Effector memory CD8-positive, alpha-beta T cell (primary cell): ENCODE measurements at places on chromosomes 3 and 15.
A peak's percentile ranks its signal among the peaks of the same experiment; 100 is the strongest.

GRCh38 chr3:123941121-123941520, 19.9 kb downstream of the CCDC14 start:
- peaks cover 3% of the 10 kb centered on the region for H3K36me3 ChIP-seq
- no peak overlapping the region for H3K4me3 ChIP-seq
- H3K27ac ChIP-seq, result no peak overlapping the region
- H3K27me3 ChIP-seq, result no peaks in the 10 kb centered on the region
- DNase-seq, result no peak
- H3K4me1 ChIP-seq, result no peaks in the 10 kb centered on the region

GRCh38 chr3:123623346-123623880, 38.6 kb upstream of the HACD2 start:
- H3K27me3 ChIP-seq, result peaks cover 2% of the 10 kb centered on the region
- no peak overlapping the region for H3K27ac ChIP-seq
- no peak overlapping the region for H3K4me3 ChIP-seq
- no peak for DNase-seq
- peaks cover 2% of the 10 kb centered on the region for H3K4me1 ChIP-seq

- DNase-seq, result peak; percentile 40
- peaks cover 28% of the 10 kb centered on the region for H3K27me3 ChIP-seq
- H3K27ac ChIP-seq, result no peak overlapping the region
- H3K4me3 ChIP-seq, result no peak overlapping the region
- no peaks in the 10 kb centered on the region for H3K4me1 ChIP-seq
Measured at GRCh38 chr15:45714590-45715488, 80.0 kb downstream of the SQOR start.

DNA sequence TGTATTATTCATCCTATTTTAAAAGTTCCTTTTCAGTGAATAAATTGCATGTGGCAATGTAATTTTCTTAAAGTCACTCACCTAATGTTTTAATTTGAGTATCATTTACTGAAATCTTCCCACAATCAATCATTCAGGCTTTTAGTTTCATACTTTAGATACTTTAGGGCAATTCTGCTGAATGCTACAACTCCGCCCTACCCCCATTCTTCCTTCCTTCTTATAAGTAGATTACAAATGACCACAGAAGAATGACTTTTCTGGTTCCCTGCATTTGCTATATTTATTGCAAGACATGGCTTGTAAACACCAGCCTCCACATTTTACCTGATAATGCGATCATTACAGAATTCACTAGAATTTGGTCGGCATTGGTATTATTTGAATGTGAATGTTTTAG, 1061.9 kb downstream of the FHIT start:
- peaks cover 5% of the 10 kb centered on the region for H3K4me1 ChIP-seq
- no peak for DNase-seq
- H3K36me3 ChIP-seq, result no peaks in the 10 kb centered on the region

DNA sequence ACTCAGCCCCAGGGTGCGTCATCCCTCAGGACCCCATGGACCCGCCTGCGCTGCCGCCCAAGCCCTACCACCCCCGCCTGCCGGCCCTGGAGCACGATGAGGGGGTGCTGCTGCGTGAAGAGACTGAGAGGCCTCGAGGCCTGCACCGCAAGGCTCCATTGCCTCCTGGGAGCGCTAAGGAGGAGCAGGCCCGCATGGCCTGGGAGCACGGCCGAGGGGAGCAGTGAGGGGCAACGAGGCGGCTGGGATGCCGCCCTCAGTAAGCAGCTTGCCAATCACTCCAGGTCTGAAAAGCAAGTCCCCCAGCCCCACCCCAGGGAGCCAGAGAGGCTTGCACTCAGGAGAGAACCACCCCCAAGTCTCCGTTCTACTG, 3.8 kb upstream of the MANF start:
- H3K27me3 ChIP-seq, result peaks cover 6% of the 10 kb centered on the region
- no peak for DNase-seq
- no peak overlapping the region for H3K4me3 ChIP-seq
- H3K27ac ChIP-seq, result no peak overlapping the region
- H3K36me3 ChIP-seq, result peaks cover 18% of the 10 kb centered on the region
- peaks cover 29% of the 10 kb centered on the region for H3K4me1 ChIP-seq

- peaks cover 7% of the 10 kb centered on the region for H3K36me3 ChIP-seq
- peak; percentile 22 for DNase-seq
- H3K4me3 ChIP-seq, result peak overlapping the region; percentile 64
- no peaks in the 10 kb centered on the region for H3K27me3 ChIP-seq
- H3K4me1 ChIP-seq, result peaks cover 24% of the 10 kb centered on the region
Measured at GRCh38 chr15:95864467-95864886, 466.0 kb upstream of the NR2F2 start.

GRCh38 chr3:156233876-156234275, 113.5 kb downstream of the KCNAB1 start:
- no peaks in the 10 kb centered on the region for H3K36me3 ChIP-seq
- no peaks in the 10 kb centered on the region for H3K4me1 ChIP-seq
- H3K27ac ChIP-seq, result no peak overlapping the region
- no peak overlapping the region for H3K4me3 ChIP-seq

GRCh38 chr15:36415643-36416042, 163.8 kb upstream of the CDIN1 start:
- peaks cover 3% of the 10 kb centered on the region for H3K36me3 ChIP-seq
- H3K4me1 ChIP-seq, result no peaks in the 10 kb centered on the region
- H3K27me3 ChIP-seq, result no peaks in the 10 kb centered on the region
- H3K27ac ChIP-seq, result no peak overlapping the region

- no peaks in the 10 kb centered on the region for H3K27me3 ChIP-seq
- no peak overlapping the region for H3K27ac ChIP-seq
- no peak overlapping the region for H3K4me3 ChIP-seq
Measured at GRCh38 chr3:114206342-114206741, 27.5 kb upstream of the DRD3 start.

DNA sequence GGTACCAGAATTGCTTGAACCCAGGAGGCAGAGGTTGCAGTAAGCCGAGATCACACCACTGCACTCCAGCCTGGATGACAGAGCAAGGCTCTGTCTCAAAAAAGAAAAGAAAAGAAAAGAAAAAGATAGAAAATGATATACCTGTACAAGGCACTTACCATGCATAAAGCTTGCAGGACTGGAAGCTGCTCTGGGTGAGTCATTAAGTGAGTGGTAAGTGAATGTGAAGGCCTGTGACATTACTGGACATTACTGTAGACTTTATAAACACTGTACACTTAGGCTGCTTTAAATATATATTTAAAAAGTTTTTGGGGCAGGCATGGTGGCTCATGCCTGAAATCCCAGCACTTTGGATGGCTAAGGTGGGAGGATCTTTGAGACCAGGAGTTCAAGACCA, 99.2 kb downstream of the SLMAP start:
- DNase-seq, result no peak
- peaks cover 32% of the 10 kb centered on the region for H3K36me3 ChIP-seq
- no peaks in the 10 kb centered on the region for H3K4me1 ChIP-seq

GRCh38 chr15:98292442-98293240, 332.1 kb downstream of the ARRDC4 start:
- H3K27me3 ChIP-seq, result no peaks in the 10 kb centered on the region
- DNase-seq, result no peak
- no peaks in the 10 kb centered on the region for H3K4me1 ChIP-seq
- H3K27ac ChIP-seq, result no peak overlapping the region
- no peaks in the 10 kb centered on the region for H3K36me3 ChIP-seq

DNA sequence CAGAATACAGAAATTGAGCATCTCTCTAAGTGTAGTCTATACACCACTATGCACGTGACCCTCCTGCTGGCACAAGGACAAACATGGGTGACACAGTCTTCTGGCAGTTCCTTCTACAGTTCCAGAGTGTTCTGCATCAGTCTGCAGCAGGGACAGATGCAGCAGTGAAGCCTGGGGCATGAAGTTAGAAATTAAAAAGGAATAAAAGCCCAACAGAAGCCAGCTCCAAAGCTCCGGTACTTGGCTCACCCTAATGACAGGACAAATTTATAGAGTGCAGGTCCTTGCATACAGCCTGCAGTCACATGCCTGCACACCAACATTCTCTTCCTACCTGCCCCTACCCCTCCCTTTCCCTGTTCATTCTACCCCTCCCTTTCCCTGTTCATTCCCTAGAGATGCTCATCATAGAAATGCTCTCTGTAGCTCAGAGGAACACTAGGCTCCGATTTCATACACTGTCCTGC, 15.0 kb downstream of the UACA start:
- DNase-seq, result no peak
- H3K27me3 ChIP-seq, result peaks cover 42% of the 10 kb centered on the region
- no peaks in the 10 kb centered on the region for H3K4me1 ChIP-seq
- H3K4me3 ChIP-seq, result no peak overlapping the region

DNA sequence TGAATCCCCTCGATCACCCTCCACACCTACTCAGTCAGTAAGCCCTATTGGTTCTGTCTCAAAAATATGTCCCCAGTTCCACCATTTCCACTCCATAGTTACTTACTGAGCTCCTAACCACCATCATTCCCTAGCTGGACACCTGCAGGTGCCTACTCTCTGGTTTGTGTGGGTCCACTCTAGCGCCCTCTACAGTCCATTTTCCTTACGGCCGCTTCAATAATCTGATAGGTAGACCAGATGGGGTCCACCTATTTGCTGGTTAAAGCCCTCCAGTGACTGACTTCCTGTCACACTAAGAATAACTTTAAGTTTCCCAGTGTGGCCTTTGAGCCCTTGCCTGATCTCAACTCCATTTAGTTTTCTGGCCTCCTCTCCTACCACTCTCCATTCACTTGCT, 5.0 kb downstream of the GXYLT2 start:
- H3K4me3 ChIP-seq, result no peak overlapping the region
- H3K27me3 ChIP-seq, result peaks cover 77% of the 10 kb centered on the region
- no peak overlapping the region for H3K27ac ChIP-seq
- no peak for DNase-seq

GRCh38 chr3:152319256-152319655, 50.5 kb downstream of the MBNL1 start:
- H3K36me3 ChIP-seq, result peaks cover 69% of the 10 kb centered on the region
- no peak for DNase-seq
- H3K4me1 ChIP-seq, result peaks cover 51% of the 10 kb centered on the region

- no peaks in the 10 kb centered on the region for H3K4me1 ChIP-seq
- no peak overlapping the region for H3K4me3 ChIP-seq
- DNase-seq, result no peak
- no peak overlapping the region for H3K27ac ChIP-seq
Measured at GRCh38 chr3:104447681-104448080, 919.0 kb upstream of the ALCAM start.

DNA sequence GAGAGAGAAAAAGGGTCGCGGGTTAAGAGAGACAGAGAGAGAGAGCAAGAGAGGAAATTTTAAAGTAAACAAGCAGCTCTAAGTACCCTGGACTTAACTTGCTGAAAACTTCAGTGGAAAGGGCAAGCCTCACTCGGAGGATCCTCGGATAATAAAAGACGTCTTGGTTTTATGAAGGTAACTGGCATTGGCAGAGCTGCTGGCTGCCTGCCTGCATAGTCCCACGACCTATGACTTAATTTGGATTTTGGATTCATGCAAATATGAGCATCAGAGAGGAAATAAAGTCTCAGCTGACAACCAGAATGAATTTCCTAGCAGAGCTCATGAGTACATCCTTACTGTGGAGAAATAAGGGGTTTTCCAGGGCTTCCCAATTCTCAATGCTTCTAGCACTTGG, 95.1 kb upstream of the PDZRN3 start:
- H3K27me3 ChIP-seq, result no peaks in the 10 kb centered on the region
- H3K36me3 ChIP-seq, result no peaks in the 10 kb centered on the region
- H3K4me3 ChIP-seq, result no peak overlapping the region
- DNase-seq, result no peak

- H3K27me3 ChIP-seq, result no peaks in the 10 kb centered on the region
- H3K4me3 ChIP-seq, result no peak overlapping the region
- H3K27ac ChIP-seq, result no peak overlapping the region
- no peaks in the 10 kb centered on the region for H3K4me1 ChIP-seq
- DNase-seq, result no peak
- no peaks in the 10 kb centered on the region for H3K36me3 ChIP-seq
Measured at GRCh38 chr3:38283810-38284755, 2.0 kb downstream of the SLC22A14 start.

DNA sequence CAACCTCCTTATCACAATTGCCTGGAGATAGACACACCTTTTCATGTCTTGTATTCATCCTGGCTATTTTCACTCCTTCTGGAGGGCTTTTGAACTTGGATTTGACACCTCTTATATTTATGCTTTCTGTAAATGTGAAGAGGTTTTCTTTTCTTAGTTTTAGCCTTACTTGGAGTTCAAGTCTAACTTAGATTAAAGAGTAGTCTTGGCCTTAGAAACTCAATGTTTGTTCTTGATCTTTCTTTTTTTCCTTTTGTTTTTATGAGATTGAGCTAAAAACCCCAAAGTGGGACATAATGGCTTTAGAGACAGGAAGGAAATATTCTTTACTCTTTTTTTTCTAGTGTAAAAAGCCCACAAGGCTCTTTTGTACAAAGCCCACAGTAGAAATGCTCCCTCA, 1054.9 kb downstream of the ROBO1 start:
- H3K4me3 ChIP-seq, result no peak overlapping the region
- no peak overlapping the region for H3K27ac ChIP-seq
- H3K36me3 ChIP-seq, result no peaks in the 10 kb centered on the region
- H3K4me1 ChIP-seq, result no peaks in the 10 kb centered on the region
- no peak for DNase-seq

DNA sequence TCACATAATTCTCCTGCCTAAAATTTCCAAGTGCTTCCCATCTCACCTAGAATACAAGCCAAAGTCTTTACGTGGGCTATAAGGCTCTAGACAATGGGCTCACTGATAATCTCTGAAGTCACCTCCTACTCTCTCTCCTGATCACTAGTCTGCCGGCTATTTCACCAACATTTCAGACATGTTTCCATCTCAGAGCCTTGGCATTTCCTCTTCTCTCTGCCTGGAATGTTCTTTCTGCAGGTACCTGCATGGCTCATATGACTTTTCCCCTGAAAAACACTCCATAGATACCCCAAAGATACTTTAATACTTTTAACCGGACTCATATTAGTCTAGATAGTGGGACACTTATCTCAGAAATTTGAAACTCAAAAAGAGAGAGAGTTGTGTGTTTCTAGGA, 32.7 kb downstream of the CD200 start:
- DNase-seq, result no peak
- H3K27me3 ChIP-seq, result no peaks in the 10 kb centered on the region
- H3K36me3 ChIP-seq, result no peaks in the 10 kb centered on the region
- no peak overlapping the region for H3K27ac ChIP-seq

- no peak overlapping the region for H3K27ac ChIP-seq
- no peak overlapping the region for H3K4me3 ChIP-seq
- DNase-seq, result no peak
- H3K27me3 ChIP-seq, result peaks cover 29% of the 10 kb centered on the region
- no peaks in the 10 kb centered on the region for H3K4me1 ChIP-seq
- H3K36me3 ChIP-seq, result no peaks in the 10 kb centered on the region
Measured at GRCh38 chr3:169923831-169924230, 12.5 kb downstream of the SAMD7 start.

DNA sequence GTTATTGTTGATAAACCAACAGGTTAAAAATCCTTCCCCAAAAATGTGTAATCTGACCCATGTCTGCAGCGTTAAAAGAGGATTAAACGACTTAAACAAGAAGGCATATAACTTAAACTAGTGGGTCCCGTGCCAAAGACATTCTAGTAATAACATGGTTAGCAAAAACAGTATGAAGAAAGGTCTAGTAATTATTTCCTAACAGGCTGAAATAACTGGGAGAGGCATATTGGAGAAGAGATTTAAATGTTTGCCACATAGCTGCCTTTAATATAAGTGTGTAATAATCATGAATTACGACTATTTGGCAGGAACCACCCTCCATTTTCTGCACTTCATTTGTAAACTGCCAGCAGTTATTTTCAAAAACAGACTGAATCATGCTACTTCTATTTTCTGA, 67.7 kb upstream of the CSPG5 start:
- no peaks in the 10 kb centered on the region for H3K4me1 ChIP-seq
- no peak overlapping the region for H3K4me3 ChIP-seq
- peaks cover 35% of the 10 kb centered on the region for H3K36me3 ChIP-seq
- DNase-seq, result no peak
- H3K27me3 ChIP-seq, result no peaks in the 10 kb centered on the region
